Lower lobe of right lung (tissue), 2 donors: ENCODE measurements at places on chromosomes 7 and 10. TPM values are rescaled to one million over a fixed set of nuclear protein-coding genes. Genes with fewer than 3 reads are reported as not detected.

- H3K4me1 ChIP-seq, result peaks cover 12% of the 10 kb centered on the region
- H3K4me3 ChIP-seq, result no peak overlapping the region
- H3K27me3 ChIP-seq, result no peaks in the 10 kb centered on the region
- H3K36me3 ChIP-seq, result peaks cover 29% of the 10 kb centered on the region
Observed at GRCh38 chr10:103872137-103872931, 17.0 kb upstream of the SH3PXD2A start.

GRCh38 chr7:15906436-15906835 is 220.0 kb upstream of the MEOX2 start:
- DNase-seq, result peak; percentile 51
- H3K4me1 ChIP-seq, result no peaks in the 10 kb centered on the region
- H3K4me3 ChIP-seq, result no peak overlapping the region

Gene SLC13A4
- 0.27 TPM for total RNA-seq

Gene LIPJ
- total RNA-seq, result 0.09 TPM

GRCh38 chr7:113561446-113561845 is 357.4 kb downstream of the PPP1R3A start:
- H3K27me3 ChIP-seq, result no peaks in the 10 kb centered on the region
- H3K27ac ChIP-seq, result no peak overlapping the region
- no peaks in the 10 kb centered on the region for H3K4me1 ChIP-seq
- H3K36me3 ChIP-seq, result no peaks in the 10 kb centered on the region

Gene RUFY2
- 24.8 TPM for total RNA-seq

DNA sequence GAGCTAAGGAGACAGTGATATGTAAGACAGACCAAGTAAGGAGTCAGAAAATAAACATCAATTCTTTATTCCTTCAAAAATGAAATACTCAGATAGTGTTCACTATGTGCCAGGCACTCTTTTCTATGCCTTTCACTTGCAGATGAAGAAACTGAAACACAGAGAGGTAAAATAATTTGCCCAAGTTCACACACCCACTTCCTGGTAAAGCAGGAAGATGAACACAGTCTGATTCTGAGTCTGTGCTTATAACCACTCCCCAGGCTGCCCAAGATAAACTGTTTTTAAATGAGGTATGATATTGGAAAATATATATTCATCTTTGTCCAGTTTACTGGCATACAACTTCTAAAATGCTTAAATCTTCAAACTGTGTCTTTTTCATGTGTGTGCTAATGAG is 294.4 kb upstream of the NPVF start:
- DNase-seq, result no peak
- no peaks in the 10 kb centered on the region for H3K36me3 ChIP-seq
- no peaks in the 10 kb centered on the region for H3K27me3 ChIP-seq
- H3K4me3 ChIP-seq, result no peak overlapping the region
- H3K27ac ChIP-seq, result no peak overlapping the region
- no peaks in the 10 kb centered on the region for H3K4me1 ChIP-seq

GRCh38 chr10:77507291-77507880 is 130.2 kb downstream of the KCNMA1 start:
- peaks cover 10% of the 10 kb centered on the region for H3K4me1 ChIP-seq
- H3K27ac ChIP-seq, result no peak overlapping the region
- DNase-seq, result no peak
- no peaks in the 10 kb centered on the region for H3K36me3 ChIP-seq

DNA sequence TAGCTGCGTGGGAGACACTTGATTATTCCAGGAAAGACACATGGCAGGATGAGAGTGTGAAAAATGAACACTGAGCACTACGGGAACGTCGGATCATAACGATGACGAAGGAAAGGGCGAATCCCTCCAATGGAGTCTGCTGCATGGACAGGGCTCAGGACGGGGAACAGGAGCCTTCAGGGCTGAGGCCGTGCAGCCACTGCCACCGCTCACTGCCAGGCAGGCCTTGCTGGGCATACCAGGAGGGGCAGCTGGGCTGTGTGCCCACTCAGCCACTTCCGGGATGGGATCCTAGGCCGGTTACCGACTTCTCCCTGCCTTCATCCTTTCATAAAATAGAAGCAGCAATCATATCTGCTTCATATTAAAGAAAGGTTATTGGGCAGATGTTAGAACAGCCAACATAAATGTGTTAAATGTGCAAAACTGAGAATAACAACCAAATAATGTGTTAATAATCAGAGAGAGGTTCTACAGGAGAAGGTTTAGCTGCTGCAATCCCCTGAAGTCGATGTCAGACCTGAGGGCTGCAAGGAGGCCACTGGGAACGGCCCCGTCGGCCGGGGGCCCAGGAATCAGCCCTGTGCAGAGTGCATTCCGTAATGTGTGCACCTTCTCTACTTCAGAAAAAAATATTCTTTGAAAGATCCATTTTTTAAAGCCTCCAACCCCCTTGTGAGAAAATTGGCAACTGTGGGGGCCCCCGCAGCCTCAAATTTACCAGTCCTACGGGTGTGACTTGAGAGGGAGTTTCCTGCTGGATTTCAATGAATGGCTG is 63.6 kb downstream of the ADARB2 start:
- H3K4me1 ChIP-seq, result no peaks in the 10 kb centered on the region
- H3K36me3 ChIP-seq, result no peaks in the 10 kb centered on the region
- DNase-seq, result no peak

Gene CYP3A7
- total RNA-seq, result 0.21 TPM

GRCh38 chr7:24457219-24457558 is 116.1 kb upstream of the PALS2 start:
- H3K4me3 ChIP-seq, result no peak overlapping the region
- H3K27me3 ChIP-seq, result no peaks in the 10 kb centered on the region
- no peak for DNase-seq

- no peak for DNase-seq
- peaks cover 100% of the 10 kb centered on the region for H3K36me3 ChIP-seq
Observed at GRCh38 chr10:11319990-11320602, 291.4 kb downstream of the USP6NL start.

DNA sequence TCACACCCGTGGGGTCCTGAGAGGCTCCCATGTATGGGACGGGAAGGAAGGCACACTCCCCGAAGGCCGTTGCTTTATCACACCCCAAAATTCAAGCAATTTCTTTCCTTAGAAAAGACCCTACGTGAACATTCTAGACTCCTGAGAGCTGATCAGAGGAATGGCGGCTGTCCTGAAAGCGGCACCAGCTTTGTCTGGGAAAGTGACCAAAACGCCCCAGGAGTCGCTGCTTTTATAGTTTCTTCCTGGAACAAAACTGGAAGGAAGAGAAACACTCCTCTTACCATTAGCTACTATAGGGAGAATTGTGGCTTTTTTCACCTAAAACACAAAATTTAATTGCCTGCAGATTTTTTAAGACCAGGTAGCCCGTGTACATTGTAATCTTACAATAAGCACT is 261.8 kb upstream of the RNF32 start:
- no peaks in the 10 kb centered on the region for H3K36me3 ChIP-seq
- no peaks in the 10 kb centered on the region for H3K4me1 ChIP-seq
- no peak overlapping the region for H3K27ac ChIP-seq
- H3K27me3 ChIP-seq, result no peaks in the 10 kb centered on the region

Gene DOCK1
- 44.8 TPM for total RNA-seq

DNA sequence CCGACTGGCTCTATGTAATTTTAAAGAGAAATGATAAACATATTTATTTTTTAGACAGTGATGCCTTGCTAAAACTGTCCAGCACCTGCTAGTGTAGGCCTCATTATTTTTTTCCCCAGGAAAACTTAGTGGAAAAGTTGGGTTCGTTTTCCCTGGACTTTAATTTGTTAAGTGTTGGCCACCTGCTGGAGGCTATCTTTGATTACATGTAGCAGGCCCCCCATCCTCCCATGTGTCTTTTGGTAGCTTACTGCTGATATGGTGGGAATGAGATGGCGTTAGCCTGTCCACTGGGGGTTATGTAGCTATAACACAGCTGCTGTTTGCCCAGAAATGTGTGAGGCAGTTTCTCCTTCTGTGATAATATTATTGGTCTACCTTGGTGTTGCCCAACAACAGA is 265.0 kb downstream of the SORCS3 start:
- no peaks in the 10 kb centered on the region for H3K4me1 ChIP-seq
- no peak overlapping the region for H3K27ac ChIP-seq
- no peak for DNase-seq

DNA sequence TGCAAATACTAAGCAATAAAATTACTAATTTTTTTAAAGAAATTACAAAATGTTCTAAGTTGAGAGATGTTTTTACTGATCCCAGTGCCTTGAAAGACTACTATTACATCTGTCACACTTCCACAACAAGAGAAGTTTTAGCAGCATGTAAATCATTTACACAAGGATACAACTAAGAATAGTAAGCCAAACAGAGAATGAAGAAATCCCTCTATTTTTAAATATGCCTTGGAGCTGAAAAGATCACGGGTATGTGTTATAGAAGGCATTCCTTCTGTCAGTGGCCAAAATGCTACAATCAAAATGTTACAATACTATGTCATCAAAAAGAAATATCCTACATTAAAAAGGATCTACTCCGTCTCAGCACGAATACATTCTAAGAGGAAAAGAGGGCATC is 52.6 kb downstream of the LARP4B start:
- no peaks in the 10 kb centered on the region for H3K27me3 ChIP-seq
- H3K27ac ChIP-seq, result peak overlapping the region; percentile 44
- H3K36me3 ChIP-seq, result peaks cover 69% of the 10 kb centered on the region
- no peak for DNase-seq

- H3K27ac ChIP-seq, result no peak overlapping the region
- H3K4me1 ChIP-seq, result peaks cover 73% of the 10 kb centered on the region
- no peak overlapping the region for H3K4me3 ChIP-seq
Observed at GRCh38 chr7:105044449-105045070, 30.6 kb downstream of the KMT2E start.

GRCh38 chr10:131644289-131644688 is 256.5 kb upstream of the PPP2R2D start:
- peaks cover 5% of the 10 kb centered on the region for H3K27me3 ChIP-seq
- H3K27ac ChIP-seq, result no peak overlapping the region
- H3K36me3 ChIP-seq, result no peaks in the 10 kb centered on the region
- DNase-seq, result no peak
- no peak overlapping the region for H3K4me3 ChIP-seq

- H3K27me3 ChIP-seq, result no peaks in the 10 kb centered on the region
- no peak for DNase-seq
- H3K36me3 ChIP-seq, result no peaks in the 10 kb centered on the region
- no peak overlapping the region for H3K27ac ChIP-seq
- no peak overlapping the region for H3K4me3 ChIP-seq
Observed at GRCh38 chr7:30648744-30649540, 33.3 kb downstream of the CRHR2 start.

DNA sequence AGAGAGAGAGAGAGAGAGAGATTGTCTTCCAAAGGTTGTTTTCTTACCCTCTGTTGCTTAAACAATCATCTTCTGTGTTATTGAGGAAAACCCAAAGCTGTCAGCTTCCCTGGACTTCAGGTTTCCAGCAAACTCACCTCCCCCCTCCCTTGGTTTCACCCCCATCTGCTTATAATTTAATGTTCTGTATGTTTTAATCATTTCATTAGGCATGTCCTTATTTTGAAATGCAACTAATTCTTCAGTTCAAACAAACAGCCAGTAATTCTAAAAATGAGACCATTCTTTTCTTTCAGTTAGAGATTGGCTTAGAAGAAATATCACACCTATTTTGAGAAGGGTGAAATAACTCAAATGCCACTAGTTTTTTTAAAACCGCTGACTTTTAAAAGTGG is 102.9 kb downstream of the FAM204A start:
- DNase-seq, result no peak
- no peak overlapping the region for H3K27ac ChIP-seq
- H3K36me3 ChIP-seq, result no peaks in the 10 kb centered on the region
- H3K4me3 ChIP-seq, result no peak overlapping the region

DNA sequence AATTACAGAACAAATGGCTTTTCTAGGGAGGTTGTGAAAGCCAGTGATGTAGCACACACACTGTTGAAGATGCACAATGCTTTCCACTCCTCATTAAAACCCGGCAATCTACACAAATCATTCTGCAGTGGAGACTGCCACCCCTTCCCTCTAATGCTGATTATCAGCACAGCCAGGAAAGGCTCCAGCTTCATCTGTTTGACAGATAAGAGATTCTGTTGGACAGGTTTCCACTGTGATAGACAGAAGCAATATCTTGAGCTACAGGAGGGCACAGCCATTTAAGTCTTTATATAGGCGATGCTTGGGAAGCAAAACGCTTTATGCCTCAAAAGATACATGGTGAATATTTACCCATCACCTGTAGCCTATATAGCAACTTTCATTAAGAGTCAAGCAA is 555.6 kb downstream of the GLRX3 start:
- H3K36me3 ChIP-seq, result no peaks in the 10 kb centered on the region
- no peak for DNase-seq
- no peaks in the 10 kb centered on the region for H3K27me3 ChIP-seq
- H3K4me1 ChIP-seq, result no peaks in the 10 kb centered on the region
- no peak overlapping the region for H3K4me3 ChIP-seq

DNA sequence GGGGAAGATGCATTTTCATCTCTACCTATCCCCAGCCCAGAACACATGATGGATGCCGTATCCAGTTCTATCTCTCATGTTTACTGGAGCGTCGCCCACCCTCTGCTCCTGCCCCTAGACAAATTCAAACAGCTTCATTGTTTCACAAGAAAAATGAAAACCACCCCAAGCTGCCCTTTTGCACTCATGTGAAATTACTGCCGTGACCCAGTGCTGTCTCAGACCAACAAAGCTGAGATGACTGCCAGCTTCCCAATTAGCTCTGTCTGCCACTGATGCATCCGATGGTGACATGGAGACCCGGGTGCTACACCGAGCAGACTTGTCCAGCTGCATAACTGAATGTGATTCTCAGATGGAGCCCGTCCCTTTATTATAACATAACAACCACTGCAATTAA is 67.7 kb downstream of the FOXI2 start:
- no peaks in the 10 kb centered on the region for H3K27me3 ChIP-seq
- no peak overlapping the region for H3K4me3 ChIP-seq
- H3K4me1 ChIP-seq, result no peaks in the 10 kb centered on the region
- H3K36me3 ChIP-seq, result no peaks in the 10 kb centered on the region
- DNase-seq, result no peak

- H3K36me3 ChIP-seq, result no peaks in the 10 kb centered on the region
- no peaks in the 10 kb centered on the region for H3K27me3 ChIP-seq
- peaks cover 4% of the 10 kb centered on the region for H3K4me1 ChIP-seq
Observed at GRCh38 chr7:585873-586272, 66.2 kb upstream of the PDGFA start.
